ENCODE measurements at places on chromosomes 6 and 20.

DNA sequence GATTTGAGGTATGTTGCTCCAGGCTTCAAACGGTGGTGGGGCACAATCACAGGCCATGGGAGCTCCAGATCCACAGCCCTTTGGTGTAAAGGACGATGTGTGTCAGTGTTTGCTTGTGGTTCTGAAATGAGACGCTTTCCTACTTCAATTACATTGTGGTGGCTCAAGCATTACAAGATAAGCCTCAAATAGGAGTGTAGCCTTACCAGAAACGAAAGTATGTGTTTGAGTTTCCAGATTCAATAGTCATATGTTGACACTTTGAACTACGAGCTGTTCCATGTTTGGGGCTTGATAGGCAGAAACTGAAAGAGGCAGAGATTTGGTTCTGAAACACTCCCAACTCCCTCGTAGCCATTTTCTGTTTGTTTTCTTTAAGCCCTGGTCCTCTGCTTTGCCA is 187.1 kb downstream of the MYLK4 start:
- no peak for DNase-seq

GRCh38 chr6:106972500-106972899 is 2.0 kb downstream of the CD24 start:
- DNase-seq: no peak

- no peak for DNase-seq
Observed at GRCh38 chr6:6246544-6246943, 73.9 kb downstream of the F13A1 start.

DNA sequence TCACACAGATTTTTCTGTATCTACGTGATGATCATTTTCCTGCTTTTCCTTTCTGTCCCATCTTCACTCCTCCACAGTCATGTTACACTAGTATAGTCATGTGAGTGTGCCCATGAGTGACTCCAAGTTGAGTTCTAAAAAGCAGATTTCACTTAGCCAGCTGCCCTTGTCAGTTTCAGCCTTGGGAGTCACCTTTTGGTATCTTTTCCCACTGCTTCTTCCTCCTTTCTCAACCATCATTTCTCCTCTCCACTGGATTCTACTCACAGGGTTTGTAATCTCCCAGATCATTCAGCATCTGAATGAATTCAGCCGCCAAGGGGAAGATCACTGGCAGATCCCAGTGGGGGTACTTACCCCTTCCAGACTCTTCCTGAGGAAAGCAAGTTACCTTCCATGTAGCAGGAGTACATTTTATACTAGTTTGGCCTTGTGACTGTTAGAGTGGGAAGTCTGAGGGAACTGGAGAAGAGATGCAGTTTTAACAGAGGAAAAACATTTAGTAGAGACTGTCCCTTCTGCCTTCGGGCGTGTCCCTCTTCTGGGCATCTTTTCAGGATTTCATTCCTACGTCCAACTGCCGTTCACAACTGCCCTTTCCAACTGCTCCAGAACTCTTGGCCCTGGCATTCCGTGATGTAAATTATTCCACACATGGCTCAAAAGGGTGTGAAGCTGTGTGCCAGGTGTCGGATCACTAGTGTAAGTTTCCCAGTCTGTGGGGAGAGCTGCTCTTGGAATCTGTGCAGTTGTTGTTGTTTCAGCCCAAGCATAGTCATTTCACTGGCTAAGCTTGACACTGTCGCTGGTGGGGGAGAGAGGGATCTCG is 38.9 kb downstream of the BICRAL start:
- no peak for DNase-seq

GRCh38 chr6:151379933-151380847 is 11.2 kb downstream of the ZBTB2 start:
- no peak for DNase-seq

GRCh38 chr20:24585796-24586522 is 116.5 kb downstream of the SYNDIG1 start:
- no peak for DNase-seq

- no peak for DNase-seq
Observed at GRCh38 chr20:25278636-25279361, 30.9 kb downstream of the PYGB start.

All from stimulated activated CD8-positive, alpha-beta memory T cell treated with anti-CD3 and anti-CD28 coated beads, Interleukin-7, amount 100 ng/mL, for 4 hours (primary cell).